RWPE1 (cell line): ENCODE measurements at places on chromosomes 6 and 20.

- peak; percentile 95 for DNase-seq
These were observed 23.6 kb downstream of the BCL2L1 start for GRCh38 chr20:31698803-31699718.

DNA sequence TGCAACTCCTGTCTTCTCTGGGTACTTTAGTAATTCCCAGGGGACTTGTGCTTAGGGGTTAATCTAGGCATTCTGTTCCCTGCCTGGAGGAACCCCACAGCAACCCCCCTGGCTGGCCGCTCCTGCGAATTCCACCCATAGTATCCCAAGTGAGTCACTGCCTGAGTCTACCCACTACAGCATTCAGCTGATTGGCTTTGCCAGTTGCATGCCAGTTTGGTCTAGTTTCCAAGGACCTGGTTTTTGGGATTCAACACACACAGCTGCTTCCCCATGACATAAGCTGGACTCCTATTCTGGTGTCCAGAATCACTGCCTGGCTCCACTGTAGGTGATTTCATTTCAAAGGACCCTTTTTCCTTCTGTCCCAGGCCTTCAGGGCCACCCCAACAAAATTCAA is 40.3 kb downstream of the PLCG1 start:
- DNase-seq, result peak; percentile 99

GRCh38 chr6:108914235-108915022 is 66.2 kb downstream of the ARMC2 start:
- DNase-seq, result peak; percentile 20

DNA sequence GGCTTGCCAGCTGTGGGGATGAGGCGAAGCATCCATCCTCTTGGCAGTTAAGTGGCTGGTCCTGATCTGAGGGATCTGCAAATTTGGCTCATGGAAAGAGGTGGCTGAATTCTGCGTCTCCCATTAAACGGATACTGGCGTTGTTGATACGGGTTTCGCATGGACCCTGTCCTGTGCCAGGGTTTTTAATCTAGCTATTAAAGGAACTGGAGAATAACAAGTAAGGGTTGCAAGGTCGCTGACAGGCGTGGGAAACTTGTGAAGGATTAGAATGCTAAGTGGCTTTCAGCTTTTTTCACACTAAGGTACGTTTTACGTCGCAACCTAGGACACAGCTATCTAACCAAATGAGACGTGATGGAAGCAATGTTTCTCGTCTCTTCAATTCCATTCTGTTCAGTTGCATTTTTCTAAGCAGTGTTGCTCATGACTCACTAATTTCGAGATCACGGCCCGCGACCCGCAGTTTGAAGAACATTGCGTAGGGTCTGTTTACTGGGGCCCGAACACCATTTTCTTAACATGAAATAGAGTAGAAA is 852 bp downstream of the GMNN start:
- DNase-seq, result peak; percentile 25

DNA sequence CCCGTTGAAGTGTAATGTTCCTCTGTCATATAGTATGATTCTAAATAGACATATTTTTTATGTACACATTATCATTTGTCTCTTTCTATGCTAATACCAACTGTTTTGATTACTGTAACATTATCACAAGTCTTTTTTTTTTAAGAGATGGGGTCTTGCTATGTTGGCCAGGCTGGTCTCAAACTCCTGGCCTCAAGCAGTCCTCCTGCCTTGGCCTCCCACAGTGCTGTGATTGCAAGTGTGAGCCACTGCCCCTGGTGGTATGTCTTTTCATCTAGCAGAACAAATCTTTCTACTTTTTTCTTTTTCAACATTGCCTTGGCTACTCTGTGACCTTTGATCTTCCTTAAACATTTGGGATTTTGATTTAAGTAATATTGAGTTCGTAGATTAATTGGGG is 57.7 kb downstream of the SLX4IP start:
- no peak for DNase-seq

- peak; percentile 2 for DNase-seq
These were observed 337 bp downstream of the ESF1 start for GRCh38 chr20:13784271-13784892.

- peak; percentile 90 for DNase-seq
These were observed at the start of gene REPS1 for GRCh38 chr6:138987643-138988468. REPS1 (minus strand) TSS chr6:138988253; CDS start chr6:138987682, 571 bp downstream.

DNA sequence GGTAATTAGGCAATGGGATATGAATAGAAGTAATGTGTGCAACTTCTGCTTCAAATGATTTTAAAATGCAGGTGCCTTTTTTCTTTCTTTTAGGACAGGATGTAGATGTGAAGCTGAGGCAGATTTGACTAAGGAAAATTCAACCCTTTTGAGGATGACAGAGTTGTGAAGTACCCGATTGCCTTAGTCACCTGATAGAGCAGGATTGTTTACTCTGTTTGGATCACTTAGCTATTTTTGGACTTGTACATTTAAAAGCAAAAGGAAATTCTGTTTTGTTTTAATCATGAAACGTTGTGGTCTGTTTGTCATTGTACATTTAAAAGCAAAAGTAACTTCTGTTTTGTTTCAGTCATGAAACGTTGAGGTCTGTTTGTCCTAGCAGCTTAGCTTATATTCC is 143.4 kb downstream of the FAM83B start:
- no peak for DNase-seq

DNA sequence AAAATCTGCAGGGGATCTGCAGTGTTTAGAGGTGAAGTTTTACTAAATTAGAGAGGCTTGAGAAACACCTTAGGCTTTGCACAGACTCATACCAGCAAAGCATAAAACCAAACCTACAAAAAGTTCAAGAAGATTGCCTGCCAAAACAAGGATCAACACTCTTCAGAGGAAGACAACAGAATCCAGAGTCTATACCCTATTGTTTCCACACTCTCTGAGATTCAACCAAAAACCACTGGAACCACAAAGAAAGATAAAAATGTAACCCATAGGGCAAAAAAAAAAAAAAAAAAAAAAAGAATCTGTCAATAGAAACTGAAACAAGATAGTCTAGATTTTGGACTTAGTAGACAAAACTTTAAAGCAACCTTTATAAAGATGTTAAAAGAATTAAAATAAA is 102.7 kb downstream of the ANKRD60 start:
- DNase-seq, result no peak

DNA sequence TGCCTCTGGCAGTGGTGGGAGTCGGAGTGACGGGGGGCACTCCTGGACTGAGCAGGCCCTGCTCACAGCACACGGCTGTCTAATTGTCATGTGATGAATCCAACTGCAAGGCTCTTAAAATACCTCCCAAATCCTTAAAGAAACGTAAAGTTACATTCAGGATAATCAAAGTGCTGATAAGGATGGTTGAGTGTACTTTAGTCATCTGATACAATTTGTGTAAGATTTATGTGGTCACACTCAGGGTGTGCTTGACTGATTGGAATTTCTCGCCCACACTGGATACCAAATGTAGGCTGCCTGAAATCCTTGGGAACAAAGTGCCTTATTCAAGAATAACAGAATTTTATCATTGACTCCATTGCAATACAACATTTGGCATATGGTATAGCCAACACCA is 238.7 kb downstream of the CDH4 start:
- DNase-seq, result no peak
